ENCODE measurements at places on chromosomes 6 and 20.

- DNase-seq, result no peak
These were observed 7.9 kb downstream of the CCDC167 start for GRCh38 chr6:37491830-37492208.

- DNase-seq, result no peak
These were observed 6.4 kb downstream of the ATXN1 start for GRCh38 chr6:16754876-16755275.

DNA sequence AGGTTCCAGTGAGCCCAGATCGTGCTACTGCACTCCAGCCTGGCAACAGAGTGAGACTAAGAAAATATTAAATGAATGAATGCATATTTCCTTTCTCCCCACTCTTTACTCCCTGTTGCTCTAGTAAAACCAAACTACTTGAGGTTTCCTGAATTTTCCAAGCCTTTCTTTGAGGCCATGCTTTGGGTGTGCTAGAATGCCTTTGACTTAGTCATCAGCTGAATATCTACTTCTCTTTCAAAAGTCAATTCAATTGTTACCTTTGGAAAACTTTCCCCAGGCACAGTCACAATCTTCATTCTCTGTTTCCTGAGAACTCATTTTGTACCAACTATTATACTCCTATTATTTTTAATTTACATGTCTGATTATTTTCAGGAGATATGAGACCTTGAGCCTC lies 27.5 kb upstream of the CEP85L start:
- DNase-seq, result no peak

- no peak for DNase-seq
These were observed 117.6 kb downstream of the MRPL14 start for GRCh38 chr6:44009425-44010321.

- DNase-seq, result no peak
These were observed 69.1 kb downstream of the ELOVL4 start for GRCh38 chr6:79878142-79878748.

All from suprapubic skin (tissue), 4 donors.